IMR-90 (cell line): ENCODE measurements at places on chromosomes 6 and 20. TPM values are rescaled to one million over a fixed set of nuclear protein-coding genes. Genes with fewer than 3 reads are reported as not detected.
A peak's percentile ranks its signal among the peaks of the same experiment; 100 is the strongest.

The TSPO2 gene
- not detected in 2 replicates for total RNA-seq

The MRPS18A gene
- 43.0 and 47.0 TPM in 2 replicates for total RNA-seq

GRCh38 chr6:8057263-8057662, 6.9 kb downstream of the BLOC1S5 start:
- peak; percentile 61 for DNase-seq
- H3K36me3 ChIP-seq, result peaks cover 4% of the 10 kb centered on the region; the same call in 1 of the 2 replicates
- H3K4me1 ChIP-seq, result peaks cover 2% of the 10 kb centered on the region; the same call in 1 of the 2 replicates

DNA sequence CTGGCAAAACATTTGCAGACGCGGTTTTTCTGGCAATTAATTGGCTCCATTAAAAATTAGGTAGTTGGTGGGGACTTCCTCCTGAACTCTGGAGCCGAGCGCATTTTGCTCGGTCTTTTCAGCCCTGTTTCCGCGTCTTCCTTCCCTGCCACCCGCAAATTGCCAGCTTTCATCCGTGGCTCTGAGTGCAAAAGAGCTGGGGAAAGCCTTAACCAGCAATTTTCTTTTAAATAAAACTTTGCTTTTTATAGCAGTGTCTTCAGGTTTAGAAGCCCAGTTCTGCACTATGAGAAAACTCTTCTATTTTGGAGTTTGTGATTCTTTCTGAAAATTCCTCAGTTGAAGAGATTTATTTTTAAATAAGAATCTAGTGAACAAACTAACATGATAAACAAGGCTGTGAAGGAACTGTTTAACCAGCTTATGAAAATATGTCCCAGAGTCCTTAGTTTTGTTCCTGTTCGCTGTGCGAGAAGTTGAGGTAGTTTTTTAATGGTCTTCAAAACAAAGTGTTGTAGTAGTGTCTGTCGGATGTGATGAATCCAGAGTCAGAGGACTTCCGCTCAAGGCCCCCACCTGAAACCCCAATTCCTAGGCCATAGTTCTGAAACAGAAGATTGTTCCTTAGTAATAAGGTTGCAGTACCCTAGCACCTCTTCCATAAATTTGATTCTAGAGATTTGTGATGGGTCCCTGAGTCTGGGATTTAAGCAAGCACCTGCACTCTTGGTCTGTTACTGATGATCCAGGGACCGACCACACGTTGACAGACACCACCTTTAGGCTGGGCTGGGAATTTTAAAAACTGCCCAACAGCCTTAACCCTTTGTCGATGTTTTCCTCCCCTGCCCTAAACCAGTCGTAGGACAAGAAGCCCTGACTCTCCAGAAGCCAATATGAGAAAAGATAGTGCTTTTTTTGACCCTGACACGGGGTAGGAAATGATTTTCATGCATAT, 950 bp downstream of the KCTD20 start:
- no peaks in the 10 kb centered on the region for H3K27me3 ChIP-seq
- peak overlapping the region; percentile 89 for H3K4me3 ChIP-seq
- peak; percentile 31 for DNase-seq
- no peaks in the 10 kb centered on the region for H3K36me3 ChIP-seq
- peaks cover 6% of the 10 kb centered on the region for H3K4me1 ChIP-seq
